NCI-H2029 (cell line): ENCODE measurements at places on chromosomes 4 and X.

DNA sequence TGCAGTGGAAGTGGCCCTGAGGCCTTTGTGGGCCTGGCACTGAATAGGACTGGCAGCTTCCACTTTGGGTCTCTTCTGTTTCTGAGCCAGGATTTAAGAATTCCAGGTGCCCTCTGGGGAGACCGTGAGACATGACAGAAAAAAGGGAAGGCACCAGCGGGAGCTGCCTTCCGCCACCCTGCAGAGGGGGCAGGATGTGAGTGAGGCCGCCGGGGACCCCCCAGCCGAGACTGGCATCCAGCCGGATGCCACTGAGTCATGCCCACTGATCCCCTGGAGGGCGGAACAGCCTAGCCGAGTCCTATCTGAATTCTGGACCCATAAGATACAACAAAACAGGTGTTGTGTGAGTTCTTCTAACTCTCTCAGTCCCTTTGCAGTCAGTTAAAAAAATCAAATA is 41.3 kb downstream of the C4orf50 start:
- no peak for DNase-seq

DNA sequence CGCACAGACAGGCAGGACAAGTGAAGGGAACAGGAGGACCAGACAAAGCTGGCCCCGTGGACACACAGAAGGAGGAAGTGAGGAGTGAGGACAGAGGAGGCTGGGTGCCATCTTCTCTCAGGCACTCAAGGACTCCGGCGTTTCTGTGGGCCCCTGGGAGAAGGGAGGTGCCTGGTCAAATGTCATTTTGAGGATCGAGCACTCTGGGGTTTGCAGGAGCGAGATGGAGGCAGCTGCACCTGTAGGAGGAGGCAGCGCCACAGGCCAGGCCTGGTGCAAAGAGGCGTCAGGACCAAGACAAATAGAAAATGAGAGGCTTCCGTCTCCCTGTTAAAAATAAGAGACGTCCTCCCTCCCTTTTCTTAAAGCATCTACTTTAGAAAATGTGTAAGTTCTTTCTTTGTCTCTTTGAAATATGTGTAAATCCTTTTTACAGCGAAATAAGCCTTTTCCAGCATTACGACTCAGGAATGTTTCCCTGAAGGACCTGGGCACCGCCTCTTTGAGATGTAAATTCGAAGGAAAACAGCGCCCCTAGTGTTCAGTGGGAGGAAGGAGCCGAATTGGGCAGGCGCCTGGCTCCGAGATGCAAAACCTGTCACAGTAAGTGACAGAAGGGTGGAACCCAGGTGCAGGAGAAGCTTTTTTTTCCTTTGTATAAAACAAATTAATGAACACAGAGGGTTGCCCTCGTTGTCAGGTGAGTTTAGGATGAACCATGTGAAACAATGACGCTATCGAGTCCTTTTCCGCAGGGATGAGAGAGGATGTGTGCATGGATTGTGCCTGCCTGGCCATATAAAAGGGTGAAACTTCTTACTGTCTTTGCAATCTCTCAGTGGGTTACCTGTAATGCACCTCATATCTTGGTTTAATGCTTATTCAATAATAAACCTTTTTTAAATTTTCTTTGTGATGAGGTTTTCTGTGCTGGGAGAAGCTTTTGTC is 1.4 kb upstream of the C4orf50 start:
- DNase-seq: peak; percentile 20

- DNase-seq: no peak
Observed at GRCh38 chrX:46627062-46627461, 53.5 kb downstream of the CHST7 start.

GRCh38 chr4:82429728-82430192 is 502 bp downstream of the HNRNPDL start:
- DNase-seq: peak; percentile 76

GRCh38 chr4:25900310-25900709 is 13.7 kb upstream of the SMIM20 start:
- DNase-seq: no peak

GRCh38 chr4:3838437-3839380 is 72.5 kb downstream of the ADRA2C start:
- DNase-seq: no peak

- DNase-seq: no peak
Observed at GRCh38 chr4:185847352-185848097, 35.5 kb upstream of the SORBS2 start.

DNA sequence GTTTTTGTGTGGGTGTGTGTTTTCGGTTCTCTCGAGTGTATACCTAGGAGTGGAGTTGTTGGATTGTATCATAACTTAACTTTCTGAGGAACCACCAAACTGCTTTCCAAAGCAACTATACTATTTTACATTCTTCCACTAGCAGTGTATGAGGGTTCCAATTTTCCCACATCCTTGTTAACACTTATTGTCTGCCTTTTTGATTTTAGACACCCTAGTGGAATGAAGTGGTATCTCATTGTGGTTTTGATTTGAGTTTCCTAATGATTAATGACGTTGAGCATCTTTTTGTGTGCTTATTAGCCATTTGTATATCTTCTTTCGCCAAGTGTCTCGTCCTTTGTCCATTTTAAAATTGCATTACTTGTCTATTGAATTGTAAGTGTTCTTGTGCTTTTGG is 118.6 kb downstream of the REPS2 start:
- no peak for DNase-seq

DNA sequence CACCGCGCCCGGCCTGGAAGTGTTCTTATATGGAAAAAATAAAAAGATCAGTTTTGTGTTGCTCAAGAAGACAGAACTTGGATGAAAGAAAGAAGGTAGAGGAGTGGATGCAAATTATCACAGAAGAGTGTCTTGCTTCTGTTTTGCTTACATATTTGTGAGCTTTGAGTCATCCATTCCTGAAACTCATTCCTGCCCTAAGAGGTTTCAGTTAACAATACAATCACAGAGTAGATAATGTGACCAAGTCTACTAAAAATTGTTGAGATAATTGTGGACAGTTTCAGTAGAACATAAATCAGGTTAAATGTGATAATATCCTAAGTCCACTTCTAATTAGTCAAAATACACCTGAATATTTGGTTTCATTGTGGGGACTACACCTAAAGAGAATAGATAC is 26.4 kb upstream of the LRCH2 start:
- DNase-seq: no peak

GRCh38 chr4:125187226-125188176 is 127.3 kb upstream of the FAT4 start:
- no peak for DNase-seq

GRCh38 chr4:153137159-153137558 is 67.1 kb upstream of the TRIM2 start:
- DNase-seq: no peak

DNA sequence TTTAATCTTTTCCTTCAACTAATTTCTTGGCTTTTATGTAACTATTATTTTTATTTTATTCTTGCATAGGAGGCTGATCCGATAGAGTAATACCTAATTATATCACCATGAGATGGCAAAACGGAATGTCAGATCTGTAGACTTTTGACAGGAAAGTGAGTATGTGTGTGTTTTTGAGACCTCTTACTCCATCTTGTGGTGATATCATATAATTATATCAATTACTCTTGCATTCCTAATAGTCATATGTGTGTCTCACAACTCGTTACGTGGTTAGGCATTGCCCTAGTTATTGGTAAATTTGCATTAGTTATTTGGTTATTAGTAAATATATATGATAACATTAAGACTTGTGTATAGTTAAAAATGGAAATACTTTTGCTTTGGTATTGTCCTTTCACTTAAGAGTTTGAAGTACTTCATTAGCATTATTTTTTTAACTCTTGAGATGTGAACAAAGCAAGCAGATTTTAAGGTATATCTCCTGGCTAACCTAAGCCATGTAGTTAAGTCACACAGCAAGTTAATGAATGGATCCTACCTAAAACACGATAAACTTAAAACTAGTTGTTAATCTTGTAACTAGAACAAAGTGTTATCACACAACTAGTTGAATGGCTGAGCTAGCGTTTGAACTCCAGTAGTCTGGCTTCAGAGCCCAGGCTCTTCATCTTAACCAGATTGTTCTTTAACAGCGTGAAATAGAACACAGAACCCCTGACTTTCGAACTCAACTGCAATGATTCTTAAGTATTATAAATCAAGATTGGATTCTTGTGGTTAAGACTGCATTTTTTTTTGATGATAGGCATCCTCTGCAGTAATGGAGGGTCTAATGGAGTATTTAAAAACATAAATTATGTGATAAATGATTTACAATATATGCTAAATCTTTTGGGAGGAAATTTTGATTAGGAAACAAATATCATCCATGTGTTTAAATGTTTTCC is 67.1 kb downstream of the PGRMC2 start:
- DNase-seq: no peak

- DNase-seq: no peak
Observed at GRCh38 chr4:41140410-41140809, 73.9 kb downstream of the APBB2 start.

DNA sequence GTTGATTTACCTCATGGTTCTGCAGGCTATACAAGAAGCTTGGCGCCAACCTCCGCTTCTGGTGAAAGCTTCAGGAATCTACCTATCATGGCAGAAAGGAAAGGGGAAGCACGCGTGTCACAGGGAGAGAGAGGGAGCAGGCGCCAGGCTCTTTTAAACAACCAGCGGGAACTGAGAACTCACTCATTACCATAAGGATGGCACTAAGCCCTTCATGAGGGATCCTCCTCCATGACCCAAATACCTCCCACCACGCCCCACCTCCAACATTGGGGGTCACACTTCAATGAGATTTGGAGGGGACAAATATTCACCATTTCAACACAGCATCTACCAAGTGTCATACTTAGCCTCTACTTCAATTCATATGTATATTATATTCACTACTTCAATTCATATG is 18.8 kb upstream of the TBC1D8B start:
- no peak for DNase-seq

DNA sequence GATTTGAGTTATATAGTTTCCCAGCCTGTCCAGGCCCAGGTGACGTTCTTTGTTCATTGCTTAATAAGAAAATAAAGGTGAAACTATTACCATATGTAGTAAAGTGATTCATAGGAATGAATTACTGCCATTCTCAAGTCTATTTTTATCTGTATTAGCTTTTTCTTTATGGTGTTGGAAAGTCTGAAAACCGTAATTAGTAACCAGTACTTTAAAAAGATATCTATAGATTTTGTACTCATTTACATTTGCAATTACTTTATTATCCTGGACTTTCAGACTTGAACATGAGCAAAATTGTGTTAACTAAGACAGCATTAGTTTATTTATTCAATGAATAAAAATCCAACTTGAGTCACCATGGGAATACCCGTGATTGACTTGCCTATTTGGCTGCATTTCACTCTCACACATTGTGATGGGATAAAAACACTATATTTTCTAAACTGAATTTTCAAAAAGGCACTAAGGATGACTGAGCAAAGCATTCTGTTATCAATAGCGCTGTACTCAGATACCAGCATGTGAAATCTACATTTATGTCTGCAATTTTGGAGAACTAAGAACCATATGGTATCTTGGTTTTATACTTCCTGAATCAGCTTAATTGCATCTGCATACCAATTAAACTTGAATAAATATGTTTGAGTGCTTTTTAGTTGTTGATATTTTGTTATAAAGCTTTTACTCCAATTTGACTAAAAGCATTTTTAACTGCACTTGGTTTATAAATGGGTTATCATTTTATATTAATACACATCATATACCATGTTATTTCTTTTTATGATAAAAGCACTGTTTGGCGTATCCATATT is 154.6 kb downstream of the CCSER1 start:
- DNase-seq: no peak

DNA sequence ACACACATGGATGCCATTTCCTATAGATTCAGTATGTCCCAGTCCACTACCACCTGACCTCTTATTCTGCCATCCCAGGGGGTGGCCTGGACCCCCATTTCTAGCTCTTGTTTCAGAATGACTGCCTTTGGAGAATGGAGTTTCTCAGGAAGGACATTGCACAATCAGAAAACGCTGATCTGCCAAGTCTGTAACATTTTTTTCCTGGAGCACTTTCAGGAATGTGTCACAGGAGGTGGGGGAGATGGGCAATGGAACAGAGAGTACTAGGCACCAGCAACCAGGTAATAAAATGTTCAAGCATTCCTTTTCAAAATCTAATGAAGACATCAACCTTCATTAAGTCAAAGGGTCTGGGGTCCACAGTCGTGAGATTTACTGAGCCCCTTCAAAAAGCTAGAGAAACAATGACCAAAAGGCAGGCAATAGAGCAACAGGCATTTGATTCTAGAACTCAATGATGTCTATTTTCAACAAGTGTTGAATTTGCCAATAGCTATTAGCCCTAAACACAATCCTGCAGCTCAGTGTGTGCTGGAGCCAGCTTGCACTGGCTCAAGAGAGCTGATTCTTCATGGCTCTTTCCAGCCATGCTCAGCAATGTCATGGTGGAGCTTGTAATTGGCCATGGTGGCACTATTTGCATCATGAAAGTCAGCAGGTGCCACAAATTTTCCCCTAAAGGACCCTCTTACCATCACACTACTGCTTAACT is 87.1 kb downstream of the KDR start:
- no peak for DNase-seq

DNA sequence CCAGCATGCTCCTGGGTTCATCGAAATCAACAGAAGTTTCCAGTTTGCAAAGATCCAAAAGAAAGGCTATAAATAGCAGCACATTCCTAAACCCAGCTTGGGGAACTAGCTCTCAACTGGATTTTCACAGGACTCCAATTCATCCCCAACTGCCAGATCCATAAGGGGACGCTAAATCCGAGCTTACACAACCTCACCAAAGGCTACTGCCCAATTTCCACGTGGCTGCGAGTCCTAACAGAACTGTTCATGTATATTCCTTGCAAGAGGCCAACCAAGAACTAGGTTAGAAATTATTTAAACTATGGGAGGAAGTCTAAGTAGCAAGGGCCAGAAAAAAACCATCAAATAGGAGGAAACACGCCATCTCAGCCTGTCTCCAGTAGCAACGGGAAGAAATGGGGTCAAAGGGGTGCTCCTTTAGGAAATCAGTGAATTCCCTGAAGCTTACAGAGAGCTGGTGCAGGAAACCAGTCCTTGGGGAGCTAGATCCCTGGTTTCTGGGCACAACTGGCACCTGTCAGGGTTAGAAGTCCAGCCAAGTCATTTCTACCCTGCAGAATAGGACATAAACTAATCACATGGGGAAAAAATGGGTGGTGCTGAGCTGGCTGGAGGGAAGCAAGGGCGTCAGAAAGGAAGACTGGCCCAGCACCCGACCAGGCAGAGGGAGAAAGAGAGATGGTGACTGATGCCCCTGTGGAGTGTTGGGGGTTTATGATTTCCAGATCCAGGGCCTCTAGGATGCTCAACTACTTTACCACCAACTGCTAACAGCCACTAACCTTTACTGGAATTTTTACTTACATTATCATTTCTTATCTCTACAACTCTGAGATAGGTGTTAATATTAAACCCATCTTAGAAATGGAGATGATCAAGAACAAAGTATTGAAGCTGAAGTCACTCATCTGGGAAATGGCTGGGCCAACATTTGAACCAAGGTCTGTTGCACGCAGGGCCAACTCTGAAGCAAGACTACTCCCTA is 20.5 kb downstream of the RELL1 start:
- no peak for DNase-seq

DNA sequence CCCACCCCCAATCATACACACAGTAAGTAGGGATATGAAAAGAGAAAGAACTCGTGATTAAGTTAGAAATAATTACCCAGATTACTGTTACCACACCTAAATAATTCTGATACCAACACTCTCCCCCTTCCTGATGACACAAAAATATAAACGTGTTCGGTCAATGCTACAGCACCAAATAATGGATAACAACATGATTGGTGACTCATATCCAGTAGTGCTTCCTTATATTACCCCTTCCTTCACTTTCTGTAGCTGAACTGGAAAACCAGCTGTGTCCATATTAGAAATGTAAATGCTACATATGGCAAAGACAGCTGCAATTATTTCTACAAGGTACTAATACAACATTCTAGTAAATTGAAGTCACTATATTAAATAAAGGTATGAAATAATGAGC is 20.8 kb downstream of the EIF4E start:
- DNase-seq: no peak

- DNase-seq: no peak
Observed at GRCh38 chr4:26807330-26807729, 53.3 kb upstream of the STIM2 start.
